GM04503 (cell line): ENCODE measurements at places on chromosomes 5 and 9.
A peak's percentile ranks its signal among the peaks of the same experiment; 100 is the strongest.

DNA sequence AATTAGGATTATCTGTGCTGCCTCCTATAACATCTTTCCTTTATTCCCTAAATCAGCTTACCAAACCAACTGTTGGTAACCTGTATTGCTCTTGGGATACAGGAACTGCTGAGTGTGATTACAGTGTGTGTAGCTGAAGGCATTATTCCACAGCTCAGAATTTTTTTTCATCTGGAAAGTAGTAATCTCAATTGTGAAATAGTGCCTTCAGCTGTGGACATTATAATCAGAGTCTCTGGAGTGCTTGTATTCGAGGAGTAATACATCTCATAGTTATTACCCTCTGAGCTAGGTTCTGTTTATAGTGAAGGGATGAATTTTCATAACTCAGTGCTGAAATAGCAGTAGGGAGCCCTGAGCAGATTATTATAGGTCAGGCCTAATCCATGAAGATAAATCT lies 199.5 kb downstream of the MAST4 start:
- no peak for DNase-seq

- peak; percentile 56 for DNase-seq
Measured at GRCh38 chr5:143350751-143351602, 52.5 kb downstream of the NR3C1 start.

DNA sequence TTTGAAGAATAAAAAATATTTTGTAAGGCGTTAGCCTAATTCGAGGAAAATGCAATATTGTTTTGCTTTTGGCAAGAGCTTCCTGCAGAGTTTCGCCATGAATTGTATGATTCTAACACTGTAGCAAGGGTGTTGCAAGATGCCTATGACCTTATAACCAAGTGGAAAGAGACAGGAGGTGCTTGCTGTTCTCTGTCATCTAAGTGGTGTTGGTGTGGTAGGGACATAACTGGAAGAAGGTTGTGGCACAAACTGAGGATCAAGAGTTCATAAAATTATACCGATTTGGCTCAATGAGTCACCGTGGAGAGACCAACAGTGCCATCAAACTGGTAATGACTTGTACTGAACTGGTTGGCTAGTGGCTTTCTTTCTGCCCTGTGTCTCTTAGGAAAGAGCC lies 6.3 kb downstream of the STC2 start:
- DNase-seq = no peak

DNA sequence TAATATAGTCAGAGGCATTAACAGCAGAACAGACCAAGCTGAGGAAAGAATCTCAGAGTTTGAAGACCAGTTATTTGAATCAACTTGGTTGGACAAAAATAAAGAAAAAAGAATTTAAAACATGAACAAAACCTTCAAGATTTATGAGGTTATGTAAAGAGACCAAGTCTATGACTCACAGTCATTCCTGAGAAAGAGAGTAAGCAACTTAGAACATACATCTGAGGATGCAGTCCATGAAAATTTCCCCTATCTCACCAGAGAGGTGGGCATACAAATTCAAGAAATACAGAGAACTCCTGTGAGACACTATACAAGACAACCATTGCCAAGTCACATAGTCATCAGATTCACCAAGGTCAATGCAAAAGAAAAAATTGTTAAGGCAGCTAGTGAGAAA lies 17.4 kb upstream of the C9orf72 start:
- DNase-seq = no peak

DNA sequence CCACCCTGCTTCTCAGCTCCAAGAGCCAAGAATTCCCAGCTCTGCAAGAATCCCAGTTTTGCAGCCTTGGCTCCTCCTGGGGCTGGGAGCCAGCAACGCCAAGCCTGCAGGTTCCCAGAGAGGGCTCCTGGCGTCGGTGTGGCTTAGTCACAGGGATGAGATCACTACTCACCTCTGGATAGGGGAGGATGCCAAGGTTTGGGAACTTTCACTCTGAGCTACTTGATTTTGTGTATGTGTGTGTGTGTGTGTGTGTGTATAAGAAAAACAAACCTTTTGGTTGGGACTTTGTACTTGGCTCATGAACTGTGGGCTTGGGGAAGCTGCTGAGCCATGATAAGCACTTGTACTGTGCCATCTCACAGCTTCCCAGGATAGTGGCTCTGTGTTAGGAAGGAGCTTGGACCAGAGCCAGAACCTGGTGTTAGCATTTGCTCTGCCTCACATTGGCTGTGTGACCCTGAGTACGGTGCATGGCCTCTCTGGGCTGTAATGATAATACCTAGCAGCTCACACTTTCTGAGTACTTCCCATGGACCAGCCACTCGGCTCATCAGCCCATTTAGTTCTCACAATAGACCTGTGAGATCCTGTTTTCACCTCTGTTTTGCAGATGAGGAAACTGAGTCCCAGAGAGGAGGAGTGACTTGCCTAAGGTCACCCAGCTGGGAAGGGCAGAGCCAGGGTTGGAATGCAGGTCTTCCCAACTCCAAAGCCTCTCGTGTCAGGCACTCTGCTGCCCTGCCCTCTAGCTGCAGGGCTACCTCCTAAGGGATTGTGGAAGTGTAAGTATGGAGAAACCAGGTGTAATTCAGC lies 41.4 kb upstream of the DAB2IP start:
- no peak for DNase-seq

GRCh38 chr9:27468462-27469110 lies 55.5 kb upstream of the IFNK start:
- no peak for DNase-seq

DNA sequence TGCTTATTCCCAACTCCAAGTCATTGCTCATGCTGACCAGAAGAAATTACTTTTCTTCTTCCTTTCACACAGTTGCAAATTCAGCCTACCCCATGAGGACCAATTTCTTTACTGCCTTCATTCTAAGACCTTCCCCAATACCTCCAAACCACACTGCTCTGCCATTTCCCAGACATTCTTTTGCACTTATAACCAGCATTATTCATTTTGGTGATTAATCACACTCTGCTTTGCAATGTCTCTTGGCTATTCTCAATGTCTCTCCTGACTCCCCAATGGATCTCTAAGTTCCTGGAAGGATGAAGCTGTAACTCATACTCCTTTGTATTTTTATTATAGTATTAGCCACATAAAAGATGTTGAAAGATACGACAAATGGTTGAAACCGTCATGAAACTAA lies 105.7 kb upstream of the RANBP3L start:
- DNase-seq = no peak

GRCh38 chr9:108496846-108497245 lies 358.9 kb downstream of the ACTL7B start:
- DNase-seq = no peak

GRCh38 chr9:110850401-110851135 lies 182.0 kb downstream of the MUSK start:
- DNase-seq = no peak

GRCh38 chr5:25500635-25501034 lies 855.9 kb upstream of the CDH10 start:
- DNase-seq = no peak

DNA sequence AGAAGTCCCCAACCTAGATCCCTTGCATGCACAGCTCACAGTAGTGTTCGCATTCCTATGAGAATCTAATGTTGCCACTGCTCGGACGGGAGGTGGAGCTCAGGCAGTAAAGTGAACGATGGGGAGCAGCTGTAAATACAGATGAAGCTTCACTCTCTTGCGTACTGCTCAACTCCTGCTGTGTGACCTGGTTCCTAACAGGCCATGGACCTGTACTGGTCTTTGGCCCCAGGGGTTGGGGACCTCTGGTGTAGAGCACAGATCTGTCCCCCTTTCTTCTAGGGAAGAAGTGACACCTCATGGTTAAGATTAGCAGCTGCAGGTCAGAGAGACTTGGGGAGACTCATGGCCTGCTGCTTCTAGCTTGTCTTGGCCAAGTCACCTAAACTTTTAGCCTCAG lies 7.1 kb downstream of the ARHGEF28 start:
- no peak for DNase-seq

DNA sequence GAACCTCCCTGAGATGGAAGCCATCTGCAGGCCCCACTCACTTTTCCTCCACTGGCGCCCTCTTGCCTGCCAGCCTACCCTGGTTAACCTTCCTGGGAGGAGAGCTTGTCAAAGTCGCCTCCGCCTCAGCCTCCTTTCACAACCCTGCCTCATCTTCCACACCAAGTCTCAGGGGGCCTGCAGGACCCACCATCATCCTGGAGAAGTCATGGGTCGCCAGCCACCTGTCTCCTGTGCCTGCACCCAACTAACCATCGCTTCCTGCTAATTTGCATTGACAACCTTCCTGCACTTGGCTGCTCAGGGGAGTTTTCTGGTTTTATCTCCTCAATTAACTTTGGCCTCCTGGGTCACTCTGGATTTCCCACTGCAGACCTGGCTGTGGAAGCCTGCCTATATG lies 52.8 kb upstream of the GRHPR start:
- no peak for DNase-seq

DNA sequence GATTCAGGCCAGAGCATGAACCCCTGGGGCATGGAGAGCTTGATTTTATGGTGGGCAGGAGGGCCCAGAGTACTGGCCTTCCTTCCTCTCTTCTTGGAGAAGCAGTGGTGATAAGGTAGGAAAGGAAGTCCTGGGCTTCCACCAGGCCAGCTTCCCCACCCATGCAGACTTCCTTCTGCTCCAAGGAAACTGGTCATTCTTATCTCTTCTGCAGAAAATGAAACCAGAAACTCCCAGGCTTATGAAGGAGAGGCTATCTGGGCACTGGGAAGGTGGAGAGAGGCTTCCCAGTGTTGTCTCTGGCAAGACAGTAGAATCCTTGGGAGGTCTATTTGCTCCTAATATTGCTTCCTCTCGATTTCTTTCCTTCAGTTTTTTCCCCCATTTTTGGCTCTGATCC lies 110.5 kb upstream of the EQTN start:
- no peak for DNase-seq

DNA sequence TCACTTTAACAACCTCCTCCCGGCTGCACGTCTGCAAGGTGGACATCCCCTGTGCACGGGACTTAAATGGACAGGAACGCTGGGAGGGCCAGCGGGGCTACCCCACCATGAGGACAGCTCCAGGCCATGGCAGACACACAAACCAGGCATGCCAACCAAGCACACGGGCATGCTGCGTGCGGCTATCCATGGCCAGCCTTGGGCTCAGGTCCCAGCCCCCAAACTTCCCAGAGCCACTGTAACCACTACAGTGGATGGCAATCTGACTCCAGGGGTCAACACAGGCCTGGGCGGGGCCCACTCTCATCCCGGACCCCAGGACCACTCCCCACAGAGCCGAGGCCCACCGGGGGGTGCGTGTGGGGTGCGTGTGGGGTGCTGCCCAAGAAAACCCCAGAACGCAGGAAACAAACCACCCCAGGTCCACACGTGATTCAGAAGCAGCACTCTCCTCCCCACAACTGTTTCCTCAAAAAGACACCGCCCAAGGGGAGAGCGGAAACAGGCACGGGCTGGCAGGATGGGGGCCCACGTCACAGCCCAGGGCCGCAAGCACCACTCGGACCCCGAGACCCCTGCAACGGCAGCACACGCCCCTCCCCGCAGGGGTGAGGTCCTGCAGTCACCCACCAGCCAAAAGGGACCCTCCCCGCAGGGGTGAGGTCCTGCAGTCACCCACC lies 7.4 kb downstream of the SLC12A7 start:
- no peak for DNase-seq

DNA sequence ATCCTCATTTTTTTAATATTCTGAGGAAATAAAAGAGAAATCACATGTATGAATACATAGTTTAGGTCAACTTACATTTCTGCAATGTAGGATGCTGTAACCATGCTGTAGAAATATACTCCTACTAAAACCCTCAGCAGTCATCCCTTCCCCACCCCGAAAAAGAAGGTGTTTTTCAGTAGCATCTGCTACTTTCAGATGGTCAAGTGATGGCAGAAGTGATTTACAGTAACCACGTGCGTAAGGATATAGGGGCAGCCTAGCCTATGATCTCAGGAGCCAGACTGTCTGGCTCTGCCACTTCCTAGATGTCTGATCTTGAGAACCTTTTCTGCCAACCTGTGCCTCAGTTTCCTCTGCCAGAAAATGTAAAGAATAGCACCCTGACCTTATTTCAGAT lies 26.0 kb upstream of the SYK start:
- DNase-seq = no peak

- DNase-seq = no peak
Measured at GRCh38 chr5:150408231-150408943, 4.3 kb downstream of the CD74 start.

GRCh38 chr5:180119031-180119902 lies 47.7 kb upstream of the RNF130 start:
- no peak for DNase-seq

GRCh38 chr5:154334406-154335064 lies 111.3 kb upstream of the SAP30L start:
- no peak for DNase-seq

GRCh38 chr9:137743695-137744094 lies 124.9 kb downstream of the EHMT1 start:
- DNase-seq = no peak

- DNase-seq = no peak
Measured at GRCh38 chr9:136681945-136682699, 5.1 kb downstream of the AGPAT2 start.

- no peak for DNase-seq
Measured at GRCh38 chr5:35484241-35484640, 133.4 kb upstream of the SPEF2 start.

- DNase-seq = no peak
Measured at GRCh38 chr9:133275105-133276000, at the start of gene ABO. ABO (minus strand) TSS chr9:133275201.

GRCh38 chr5:29378104-29378503 lies 1815.4 kb upstream of the CDH6 start:
- DNase-seq = no peak

GRCh38 chr5:169048181-169049125 lies 252.5 kb downstream of the SLIT3 start:
- DNase-seq = no peak

DNA sequence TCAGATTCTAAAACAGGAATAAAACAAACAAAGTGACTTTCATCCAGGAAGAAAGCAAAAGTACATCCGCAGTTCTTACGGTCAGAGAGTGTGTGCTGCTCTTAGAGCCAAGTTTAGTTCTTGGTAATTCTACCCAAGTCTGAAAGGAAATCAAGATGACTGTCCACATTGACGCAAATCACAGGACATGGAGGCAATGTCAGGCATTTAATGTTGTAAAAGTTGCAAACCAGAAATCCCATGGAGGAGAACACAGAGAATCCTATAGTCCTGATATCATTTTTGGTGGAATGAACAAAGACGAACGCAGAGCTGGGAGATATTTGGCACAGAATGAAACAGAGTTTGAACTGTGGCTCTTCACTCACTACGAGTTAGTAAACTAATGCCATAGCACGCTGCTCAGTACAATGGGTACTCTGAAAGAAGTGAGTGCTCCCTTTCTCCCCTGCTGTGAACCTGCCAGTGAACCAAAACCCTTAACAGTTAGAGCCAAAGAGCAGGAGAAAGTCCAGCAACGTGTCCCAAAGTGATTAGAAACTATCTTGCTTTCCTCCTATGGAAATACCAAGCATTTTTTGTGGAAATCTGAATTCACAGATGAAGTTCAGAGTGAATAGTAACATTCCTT lies 74.3 kb downstream of the MUSK start:
- DNase-seq = no peak
